ENCODE measurements at places on chromosomes 2 and 18.

- DNase-seq, result no peak
Observed at GRCh38 chr18:32777049-32777448, 4.2 kb upstream of the KLHL14 start.

GRCh38 chr2:75003276-75003675 lies 44.8 kb downstream of the POLE4 start:
- DNase-seq, result no peak

DNA sequence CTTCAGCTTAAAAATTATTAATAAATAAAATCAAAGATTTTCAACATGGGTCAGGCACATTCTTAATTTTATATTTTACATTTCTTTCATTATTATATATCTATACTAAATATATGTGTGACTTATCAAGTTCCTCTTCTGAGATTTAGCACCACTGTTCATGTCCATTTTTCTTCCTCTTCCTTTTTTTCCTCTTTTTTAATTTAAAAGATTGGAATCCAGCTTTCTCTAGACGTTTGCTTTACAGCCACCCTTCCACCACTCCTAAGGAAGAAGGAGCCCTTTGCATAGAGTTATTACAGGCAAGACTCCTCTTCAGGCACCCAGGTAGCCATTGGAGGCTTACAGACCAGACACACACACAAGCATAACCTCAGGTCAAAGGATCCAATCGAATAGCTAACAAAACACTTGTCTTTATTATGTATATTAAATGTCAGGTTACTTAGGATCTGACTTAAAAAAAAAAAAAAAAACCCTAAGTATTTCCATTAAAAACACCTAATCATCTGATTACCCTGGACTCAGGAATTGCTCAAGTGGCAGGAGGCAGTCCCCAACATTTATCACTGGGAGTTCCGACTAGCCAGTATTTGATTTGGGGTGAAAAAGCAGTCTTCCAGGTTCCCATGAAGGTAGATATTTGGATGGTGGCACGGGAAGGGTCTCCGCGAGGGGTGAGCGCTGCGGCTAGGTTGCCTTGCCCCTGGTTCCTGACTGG lies 2.4 kb upstream of the ZEB2 start:
- no peak for DNase-seq

DNA sequence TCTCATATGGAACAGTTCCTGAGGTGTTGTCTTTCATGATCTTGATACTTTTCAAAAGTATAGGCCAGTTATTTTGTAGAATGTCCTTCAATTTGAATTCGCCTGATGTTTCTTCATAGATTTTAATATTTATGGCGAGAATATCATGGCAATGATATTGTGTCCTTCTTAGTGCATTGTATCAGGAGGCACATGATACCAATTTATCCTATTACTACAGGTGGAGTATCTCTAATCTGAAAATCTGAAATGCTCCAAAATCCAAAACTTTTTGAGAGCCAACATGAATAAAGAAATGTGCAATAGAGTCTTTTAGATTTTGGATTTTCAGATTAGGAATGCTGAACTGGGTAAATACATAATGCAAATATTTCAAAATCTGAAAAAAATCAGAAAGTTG lies 216.6 kb upstream of the LYPD1 start:
- DNase-seq, result no peak

DNA sequence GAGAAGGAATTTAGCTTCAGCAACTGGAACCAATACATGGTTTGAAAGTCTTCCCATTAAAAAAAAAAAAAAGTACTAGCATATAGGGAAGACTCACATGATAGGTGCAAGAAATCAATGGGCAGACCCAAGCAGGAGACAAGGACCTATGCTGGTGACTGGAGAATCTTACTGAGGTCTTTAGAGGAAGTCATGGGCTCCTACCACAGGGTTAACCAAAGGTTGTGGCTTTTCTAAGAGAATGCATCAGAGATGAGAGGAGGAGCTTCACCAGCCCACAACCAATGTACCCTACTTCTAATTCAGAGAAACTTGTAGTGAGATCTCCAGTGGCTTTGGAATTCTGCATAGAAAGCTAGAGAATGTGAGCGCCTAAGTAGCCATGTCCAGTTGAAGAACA lies 207.4 kb downstream of the NCKAP5 start:
- DNase-seq, result no peak

All from stimulated activated CD4-positive, alpha-beta T cell treated with anti-CD3 and anti-CD28 coated beads, TNF-alpha, amount 100 ng/mL, for 24 hours (primary cell).